KG1 (cell line): ENCODE measurements at places on chromosomes 6 and 20.

DNA sequence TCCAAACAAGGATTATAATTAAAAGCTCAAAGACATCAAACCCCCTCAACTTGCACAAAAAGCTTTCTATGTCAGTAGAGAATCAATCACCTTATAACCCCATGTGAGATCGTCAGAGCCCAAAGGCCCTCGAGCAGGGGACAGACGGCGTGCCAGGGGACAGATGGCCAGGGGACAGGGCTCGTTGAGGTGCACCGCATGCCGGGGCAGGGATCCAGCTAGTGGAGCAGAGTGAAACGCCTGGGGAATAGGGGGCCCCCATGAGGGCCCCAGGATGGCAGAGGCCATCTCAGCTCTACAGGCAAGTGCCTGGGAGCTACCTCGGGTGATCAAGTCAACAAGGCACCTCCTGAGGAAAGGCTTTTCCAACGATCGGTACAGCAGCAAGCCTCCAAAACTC lies 28.6 kb downstream of the DIDO1 start:
- DNase-seq: no peak

GRCh38 chr20:58046311-58046710 lies 182.1 kb downstream of the ANKRD60 start:
- no peak for DNase-seq

DNA sequence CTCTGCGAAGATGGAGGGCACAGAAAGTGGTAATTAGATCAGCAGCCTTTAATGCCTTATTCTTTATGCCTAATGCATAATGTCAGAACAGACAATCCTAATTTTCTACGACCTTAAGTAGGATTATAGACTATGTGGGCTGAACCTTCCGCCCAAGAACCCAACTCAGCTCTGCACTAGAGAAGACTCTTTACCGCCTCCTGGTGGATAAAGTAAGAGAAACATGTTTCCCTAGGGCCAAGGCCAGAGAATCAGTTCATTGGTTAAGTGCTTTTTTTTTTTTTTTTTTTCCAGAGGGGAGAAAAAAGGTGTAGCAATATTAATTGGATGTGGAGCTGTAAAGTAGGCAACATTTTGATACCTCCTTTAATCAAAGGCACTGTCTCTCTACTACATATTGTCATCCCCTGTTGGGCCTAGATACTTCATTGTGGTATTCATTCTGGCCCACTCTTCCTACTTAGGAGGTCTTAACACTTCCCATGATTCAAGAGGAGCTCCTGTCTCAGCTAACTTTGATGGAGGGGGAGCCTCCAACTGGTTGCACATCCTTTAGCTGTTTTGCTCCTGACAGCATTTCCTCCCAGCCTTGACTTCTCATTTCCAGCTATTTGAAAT lies 124.9 kb upstream of the NRN1 start:
- no peak for DNase-seq

DNA sequence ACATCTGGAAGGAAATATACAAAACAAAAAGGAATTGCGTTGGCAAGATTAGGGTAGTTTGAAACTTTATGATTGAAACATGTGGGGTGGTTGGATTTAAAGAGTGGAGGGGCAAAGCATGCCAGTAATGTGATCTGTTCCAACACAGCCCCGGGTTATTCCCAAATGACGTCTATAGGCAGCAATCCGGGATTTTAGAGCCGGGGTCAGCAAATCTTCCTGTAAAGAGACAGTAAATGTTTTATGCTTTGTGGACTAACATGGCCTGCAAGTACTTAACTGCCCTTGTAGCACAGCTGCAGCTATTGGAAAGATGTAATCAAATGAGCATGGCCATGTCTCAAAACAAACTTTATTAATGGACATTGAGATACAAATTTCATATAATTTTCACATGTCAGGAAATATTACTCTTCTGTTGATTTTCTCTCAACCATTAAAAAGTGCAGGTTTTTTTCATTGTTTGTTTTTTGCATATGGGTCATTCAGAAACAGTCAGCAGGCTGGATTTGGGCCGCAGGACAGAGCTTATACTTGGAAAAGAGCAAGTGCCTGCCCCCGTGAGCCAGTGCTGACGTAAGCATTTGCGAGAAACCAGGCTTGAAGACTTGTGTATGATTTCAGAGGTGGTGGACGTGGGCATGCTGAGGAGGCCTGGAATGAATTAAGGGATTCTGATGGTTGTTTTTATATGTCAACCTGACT lies 136.5 kb downstream of the DOK5 start:
- DNase-seq: no peak

GRCh38 chr6:110645685-110646418 lies 169.4 kb downstream of the CDK19 start:
- no peak for DNase-seq

DNA sequence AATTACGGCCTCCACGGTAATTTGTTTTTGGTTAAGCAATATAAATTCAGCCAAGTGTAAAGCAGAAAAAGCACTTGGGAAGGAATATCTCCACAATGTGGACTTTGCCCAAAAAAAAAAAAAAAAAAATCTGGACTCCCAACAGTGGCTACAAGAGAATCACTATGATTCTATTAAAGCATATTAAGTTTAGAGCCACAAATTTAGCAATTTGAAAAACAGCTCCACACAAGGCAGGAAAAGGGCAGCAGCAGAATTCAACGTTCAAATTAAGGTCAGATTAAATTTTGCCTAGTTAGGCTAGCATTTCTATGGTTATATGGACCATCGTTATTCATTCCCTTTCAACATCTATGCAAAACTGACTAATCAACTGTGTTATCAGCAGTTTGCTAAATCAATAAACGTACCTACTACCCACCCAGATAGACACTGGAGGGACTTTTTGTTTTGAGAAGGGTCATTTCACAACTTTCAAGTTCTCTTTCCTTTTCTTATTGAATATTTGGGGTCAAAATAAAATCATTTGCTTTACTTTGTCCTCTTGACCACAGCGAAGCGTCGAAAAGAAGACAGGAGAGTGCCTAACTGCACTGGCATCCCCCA lies 1.0 kb downstream of the MCM9 start:
- peak; percentile 51 for DNase-seq

DNA sequence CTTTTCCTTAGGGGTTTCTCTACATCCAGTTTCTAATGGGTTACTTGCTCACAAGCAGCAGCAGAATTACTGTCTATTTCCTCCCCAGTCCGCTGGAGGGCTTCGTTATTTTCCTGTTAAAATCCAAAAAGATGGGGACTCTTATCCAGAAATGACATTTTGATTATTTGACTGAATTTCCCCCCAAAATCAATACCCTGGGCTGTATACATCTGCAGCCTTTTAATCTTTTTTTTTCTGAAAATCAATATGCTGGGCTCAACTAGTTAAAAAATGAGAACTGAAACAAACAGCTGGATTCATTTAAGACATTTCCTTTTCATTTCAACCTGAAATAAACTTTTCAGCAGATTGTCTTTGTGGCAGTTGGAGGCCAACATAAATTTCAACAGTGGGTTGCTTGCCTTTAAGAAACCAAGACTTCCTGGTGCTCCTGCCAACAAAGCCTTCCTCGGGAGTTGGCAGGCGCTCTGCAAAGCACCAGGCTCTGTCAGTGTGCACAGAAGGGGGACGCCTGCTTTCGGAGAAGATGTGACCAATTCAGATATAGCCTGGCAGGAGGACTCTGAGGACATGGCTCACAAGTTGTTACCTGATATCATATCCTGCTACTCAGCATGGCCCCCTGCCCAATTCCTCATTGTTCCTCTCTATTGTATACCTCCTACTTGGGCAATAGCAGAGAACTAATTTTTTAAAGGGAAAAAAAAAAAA lies 204.7 kb upstream of the ARG1 start:
- no peak for DNase-seq

DNA sequence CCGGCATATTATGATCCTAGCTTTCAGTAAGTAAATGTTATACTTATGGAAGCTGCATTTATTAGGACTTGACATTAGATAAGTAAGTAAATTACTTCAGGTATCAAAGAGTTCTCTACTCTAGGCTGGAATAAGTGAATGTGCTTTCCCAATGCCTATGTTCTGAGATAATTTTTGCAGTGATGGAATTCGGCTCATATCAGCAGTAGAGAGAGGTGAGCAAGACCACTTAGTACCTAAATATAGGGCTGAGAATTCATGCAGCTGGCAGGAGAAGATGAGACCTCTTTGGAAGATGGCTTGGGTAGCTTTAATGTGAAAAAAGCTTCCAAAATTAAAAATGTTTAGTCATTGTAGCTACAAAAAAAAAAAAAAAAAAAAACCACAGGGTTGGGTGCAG lies 13.3 kb upstream of the BEND3 start:
- DNase-seq: no peak

GRCh38 chr20:57806476-57806875 lies 96.7 kb upstream of the PMEPA1 start:
- no peak for DNase-seq

GRCh38 chr6:124303971-124304370 lies 500.3 kb downstream of the NKAIN2 start:
- DNase-seq: no peak

DNA sequence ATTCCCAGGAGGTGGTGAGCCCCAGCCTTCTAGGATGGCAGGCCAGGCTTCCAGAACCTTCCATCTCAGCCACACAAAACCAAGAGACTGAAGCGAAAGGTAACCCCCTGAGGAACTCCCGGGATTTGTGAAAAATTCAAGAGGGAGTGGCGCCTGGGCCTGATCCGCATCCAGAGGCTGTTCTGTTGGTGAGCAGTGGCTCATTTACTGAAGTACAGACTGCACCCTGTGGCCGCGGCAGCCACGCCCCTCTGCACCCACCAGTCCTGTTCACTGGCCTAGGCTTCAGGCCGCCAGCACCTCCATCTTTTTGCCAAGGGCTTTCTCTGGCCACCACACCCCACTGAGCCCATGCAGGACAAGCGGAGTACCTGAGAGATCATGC lies 79.1 kb upstream of the PTPN1 start:
- DNase-seq: no peak

- no peak for DNase-seq
These were observed 43.7 kb downstream of the CDC5L start for GRCh38 chr6:44431118-44431725.

DNA sequence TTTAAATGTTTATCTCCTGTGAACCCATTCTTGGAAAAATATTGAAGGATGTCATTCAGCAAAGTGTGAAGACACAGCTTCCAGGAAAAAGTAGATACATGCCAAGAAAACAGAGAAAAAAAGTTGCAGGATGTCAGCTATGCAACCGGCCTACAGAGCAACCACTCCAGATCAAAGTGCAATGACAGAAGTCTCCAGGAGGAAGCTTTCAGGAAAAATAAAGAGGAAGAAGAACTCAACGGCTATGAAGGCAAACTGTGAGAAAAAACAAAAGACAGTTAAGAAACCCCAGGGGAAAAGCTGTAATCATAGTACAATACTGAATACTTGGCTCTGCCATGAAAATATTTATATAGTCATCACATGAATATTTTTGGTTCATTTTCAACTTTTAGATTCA lies 30.6 kb downstream of the REPS1 start:
- DNase-seq: no peak

DNA sequence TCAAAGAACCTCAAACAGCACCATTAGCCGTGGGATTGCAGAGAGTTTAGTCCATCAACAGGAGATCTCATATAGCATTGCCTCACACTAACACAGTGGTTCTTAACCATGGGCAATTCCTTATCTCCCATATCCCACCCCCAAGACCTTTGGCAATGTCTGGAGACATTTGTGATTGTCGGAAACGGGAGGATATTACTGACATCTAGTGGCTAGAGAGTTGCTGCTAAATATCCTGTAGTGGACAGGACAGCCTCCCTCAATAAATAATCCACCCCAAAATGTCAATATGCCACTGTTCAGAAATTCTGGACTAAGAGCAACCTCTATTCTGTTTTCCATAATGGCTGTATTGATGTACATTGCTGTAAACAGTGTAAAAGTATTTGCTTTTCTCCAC lies 210.1 kb upstream of the CCN2 start:
- DNase-seq: no peak

- DNase-seq: no peak
These were observed 243.1 kb downstream of the CDH26 start for GRCh38 chr20:60201198-60201835.

- DNase-seq: no peak
These were observed 17.3 kb upstream of the CITED2 start for GRCh38 chr6:139391709-139392108.

DNA sequence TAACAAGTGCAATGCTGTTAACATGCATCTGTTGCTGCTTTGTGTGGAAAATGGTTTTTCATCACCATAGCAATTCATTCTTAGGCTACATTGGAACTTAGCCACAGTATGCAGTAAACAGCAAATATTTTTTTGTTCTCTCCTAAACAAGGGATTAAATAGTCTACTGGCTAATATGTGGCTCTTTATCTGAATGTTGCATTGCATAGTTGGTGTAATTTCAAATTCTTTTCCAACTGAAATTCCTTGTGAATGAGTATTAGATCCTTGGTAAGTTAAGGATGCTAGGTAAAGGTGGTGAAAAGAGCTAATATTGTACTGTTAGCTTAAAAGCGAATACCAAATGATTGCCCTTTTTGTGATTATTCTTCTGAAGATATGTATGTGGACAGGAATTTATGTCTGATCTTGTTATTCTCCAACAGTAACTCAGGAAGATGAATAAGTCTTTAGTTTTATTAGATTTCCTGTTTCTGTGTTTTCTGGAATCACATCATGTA lies 958 bp downstream of the MLIP start:
- no peak for DNase-seq

GRCh38 chr20:23031346-23031745 lies 3.8 kb upstream of the SSTR4 start:
- no peak for DNase-seq

DNA sequence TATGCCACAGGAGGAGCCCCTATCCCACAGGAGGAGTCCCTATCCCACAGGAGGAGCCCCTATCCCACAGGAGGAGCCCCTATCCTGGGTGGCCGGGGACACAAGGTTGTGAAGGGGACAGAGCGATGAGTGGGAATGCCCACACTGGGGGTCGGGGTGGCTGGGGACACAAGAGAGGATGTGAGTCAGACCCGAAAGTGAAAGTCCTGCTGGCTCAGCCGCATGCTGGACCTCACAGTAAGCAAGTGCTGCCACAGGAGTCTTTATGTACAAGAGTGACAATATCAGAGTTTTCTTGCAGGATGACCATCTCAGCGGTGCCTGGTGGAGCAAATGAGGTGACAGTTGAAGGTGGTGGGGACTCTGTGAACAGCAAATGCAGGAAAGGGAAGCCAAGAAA lies 93.7 kb downstream of the PSMB1 start:
- DNase-seq: no peak

- DNase-seq: no peak
These were observed 164.8 kb upstream of the NT5E start for GRCh38 chr6:85285114-85285513.

GRCh38 chr6:53803081-53803860 lies 8.5 kb downstream of the LRRC1 start:
- DNase-seq: no peak

GRCh38 chr6:138455746-138456400 lies 43.4 kb downstream of the NHSL1 start:
- DNase-seq: no peak
